ENCODE measurements at places on chromosomes 4 and X. TPM values are rescaled to one million over a fixed set of nuclear protein-coding genes. Genes with fewer than 3 reads are reported as not detected.

The TEX11 gene
- 0.28 TPM for polyA plus RNA-seq

The GPR50 gene
- polyA plus RNA-seq = 0.64 TPM

DNA sequence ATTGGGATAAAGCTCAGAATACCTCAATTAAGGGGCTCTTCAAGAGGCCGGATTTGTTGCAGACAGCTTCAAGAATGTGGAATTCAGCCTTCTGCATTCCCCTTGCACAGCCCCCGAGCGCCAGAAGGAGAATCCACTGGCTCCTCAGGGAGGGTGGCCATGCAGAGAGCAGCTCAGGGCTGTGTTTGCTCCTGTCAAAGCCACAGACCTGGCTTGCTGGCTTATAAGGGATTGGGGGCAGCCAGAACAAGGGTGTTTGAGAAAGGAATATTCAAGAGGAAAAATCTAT, 36.8 kb downstream of the ING2 start:
- peak; percentile 73 for DNase-seq

DNA sequence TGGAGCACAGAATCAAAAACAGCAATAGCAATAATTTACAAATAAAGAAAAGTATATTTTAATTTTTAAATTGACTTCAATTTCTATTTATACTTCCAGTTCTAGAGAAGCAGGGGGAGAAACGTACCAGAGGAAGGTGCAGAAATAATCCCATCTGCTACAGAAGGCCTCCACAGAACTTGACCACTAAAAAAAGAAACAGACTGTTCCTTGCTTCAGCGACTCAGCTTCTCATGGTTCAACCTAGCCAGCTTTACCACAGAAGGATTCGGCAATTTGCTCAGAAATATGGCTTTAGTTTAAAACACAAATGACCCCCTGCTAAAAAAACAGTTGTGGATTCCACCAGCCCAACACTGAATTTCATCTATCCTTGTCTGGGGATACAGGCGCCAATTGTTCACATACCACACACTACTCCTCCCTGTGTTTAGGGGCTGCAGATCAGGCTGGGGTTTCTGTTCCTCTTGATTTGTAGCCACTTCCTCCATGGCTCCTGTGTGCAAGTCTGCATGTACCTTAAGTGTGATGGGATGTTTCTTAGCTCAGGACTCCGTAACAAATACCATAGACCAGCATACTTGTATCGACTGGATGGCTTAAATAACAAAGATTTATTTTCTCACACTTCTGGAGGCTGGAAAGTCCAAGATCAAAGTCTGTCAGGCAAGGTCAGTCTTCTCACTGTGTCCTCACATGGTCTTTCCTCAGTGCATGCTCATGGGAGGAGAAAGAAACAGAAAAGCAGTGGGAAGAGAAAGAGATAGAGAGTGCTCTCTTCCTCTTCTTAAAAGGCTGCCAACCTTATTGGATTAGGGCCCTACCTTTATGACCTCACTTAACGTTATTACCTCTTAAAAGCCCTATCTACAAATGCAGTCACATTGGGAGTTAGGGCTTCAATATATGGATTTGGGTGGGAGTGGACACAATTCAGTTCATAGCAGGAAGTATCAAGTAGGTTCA, 79.1 kb downstream of the AMOT start:
- DNase-seq = no peak

The MAGEA10 gene
- not detected for polyA plus RNA-seq

The OTUD4 gene
- 17.9 TPM for polyA plus RNA-seq

The HSD17B11 gene
- polyA plus RNA-seq = 9.8 TPM

The IQCM gene
- polyA plus RNA-seq = not detected

DNA sequence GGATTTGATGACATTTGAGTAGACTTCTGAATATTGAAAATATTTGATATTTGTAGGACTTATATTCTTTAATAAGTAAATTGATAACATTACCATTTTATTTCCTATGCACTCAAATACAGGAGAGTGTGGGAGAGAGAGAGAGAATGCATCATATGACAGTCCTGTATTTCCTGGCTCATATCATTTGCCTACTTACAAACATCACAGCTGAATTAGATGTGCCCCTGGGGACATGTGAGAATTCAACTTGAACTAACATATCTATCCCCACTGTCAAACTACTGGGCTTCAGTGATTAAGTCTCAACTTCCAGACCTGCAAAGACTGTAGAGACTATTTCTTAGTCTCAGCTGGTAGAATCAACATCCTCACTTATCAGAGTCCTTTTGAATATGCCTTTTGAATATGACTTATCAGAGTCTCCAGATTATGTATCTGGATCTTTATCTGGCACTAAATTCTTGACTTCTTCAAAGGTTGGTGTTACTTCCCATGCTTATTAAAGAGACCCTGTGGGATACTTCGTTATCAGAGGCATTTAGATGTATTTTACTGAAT, 75.5 kb downstream of the PABPC4L start:
- no peak for DNase-seq

GRCh38 chr4:71406459-71406963, 67.7 kb downstream of the SLC4A4 start:
- no peak for DNase-seq

- peak; percentile 29 for DNase-seq
Measured at GRCh38 chrX:155857561-155857960, 23.6 kb upstream of the VAMP7 start.

DNA sequence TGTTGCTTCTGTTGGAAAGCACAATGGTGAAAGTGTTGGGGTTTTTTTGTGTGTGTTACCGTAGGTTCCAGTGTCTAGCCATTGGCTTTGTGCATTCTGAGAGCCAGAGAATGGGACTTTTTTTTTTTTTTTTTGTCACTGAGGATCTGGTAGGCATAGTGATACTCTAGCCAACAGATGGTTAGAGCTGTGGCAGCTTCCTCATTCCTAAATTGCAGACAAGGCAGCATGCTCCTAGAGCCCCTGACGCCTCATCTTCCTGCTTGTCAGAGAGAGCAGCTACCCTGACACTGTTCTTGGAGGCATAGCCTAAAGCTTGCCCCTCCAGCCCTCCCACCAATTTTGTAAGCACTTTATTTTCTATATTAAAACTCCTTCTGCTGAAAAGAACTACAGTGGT, 27.0 kb downstream of the ARHGEF9 start:
- DNase-seq = no peak

The ART3 gene
- 1.1 TPM for polyA plus RNA-seq

DNA sequence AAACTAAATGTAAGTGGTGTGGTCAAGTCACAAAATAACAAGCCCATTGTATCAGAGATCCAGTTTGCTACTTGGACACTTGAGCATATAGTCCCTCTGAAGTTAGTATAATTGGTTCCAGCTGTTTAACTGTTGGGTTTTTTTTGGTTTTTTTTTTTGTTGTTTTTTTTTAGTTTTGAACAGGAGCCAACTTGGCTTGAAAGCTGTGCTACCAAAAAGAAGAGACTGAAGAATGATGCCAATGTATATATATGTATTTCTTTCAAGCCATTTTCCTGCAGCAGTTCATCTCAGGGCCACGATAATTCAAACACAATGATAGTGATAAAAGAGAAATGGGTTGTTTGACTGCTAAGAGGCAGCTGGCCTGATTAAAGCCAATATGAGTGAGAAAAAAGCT, 138.3 kb downstream of the PCDH18 start:
- no peak for DNase-seq

The TSPAN6 gene
- polyA plus RNA-seq = 67.5 TPM

DNA sequence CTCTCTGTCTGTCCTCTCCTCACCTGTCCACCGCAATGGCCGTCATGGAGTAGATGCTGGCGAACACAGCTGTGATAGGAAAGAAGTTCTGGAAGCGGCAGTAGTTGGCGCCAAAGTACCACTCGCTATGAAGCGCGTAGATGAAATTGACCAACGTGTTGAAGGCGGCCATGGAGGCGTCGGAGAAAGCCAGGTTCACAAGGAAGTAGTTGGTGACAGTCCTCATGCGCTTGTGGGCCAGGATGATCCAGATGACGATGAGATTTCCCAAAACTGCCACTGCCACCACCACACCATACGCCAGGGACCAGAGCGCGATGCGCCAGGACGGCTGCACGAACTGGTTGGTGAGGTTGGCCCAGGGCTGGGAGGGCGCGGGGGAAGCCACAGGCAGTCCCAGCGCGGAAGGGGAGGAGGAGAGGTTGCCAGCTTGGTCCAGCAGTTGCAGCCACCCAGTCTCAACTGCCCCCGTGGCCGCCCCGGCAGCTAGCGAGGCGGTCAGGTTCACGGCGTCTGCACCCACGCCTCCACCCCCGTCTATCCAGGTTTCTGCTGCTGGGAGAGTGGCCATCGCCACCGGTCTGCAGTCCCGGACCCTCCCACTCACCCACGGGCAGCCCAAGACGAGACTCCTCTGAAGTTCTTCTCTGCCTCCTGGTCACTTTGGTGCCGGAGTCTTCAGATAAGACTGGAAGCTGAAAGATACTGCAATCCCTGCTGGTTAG, 518 bp downstream of the TACR3 start:
- peak; percentile 73 for DNase-seq

DNA sequence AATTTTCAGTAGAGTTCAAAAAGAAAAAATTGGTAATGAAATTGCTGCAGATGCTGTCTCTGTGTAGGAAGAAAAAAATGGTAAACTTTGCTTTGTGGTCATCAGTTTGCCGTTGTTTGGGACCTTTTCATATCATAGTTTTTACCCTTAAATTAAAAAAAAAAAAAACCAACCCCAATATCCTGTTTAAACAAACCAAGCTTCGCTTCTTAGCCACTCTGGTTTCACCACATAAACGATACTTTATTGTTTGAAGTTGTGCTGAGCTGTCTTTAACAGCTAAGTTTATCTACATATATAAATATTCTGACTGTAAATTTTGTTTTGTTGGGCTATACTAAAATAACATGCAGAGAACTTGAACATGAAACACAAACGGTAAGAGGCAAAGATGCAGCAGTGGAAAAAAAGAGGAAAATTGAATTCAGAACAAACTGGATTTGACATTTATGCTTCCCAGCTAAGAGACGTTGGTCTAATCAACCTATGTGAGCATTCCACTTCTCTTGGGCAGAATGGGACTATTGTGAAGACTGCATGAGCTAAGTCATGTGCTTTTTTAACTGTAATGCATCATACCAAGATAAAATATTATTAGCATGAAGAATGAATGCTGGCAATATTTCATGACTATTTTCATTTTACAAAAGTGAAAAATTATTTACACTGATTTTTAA, 15.7 kb upstream of the H2AZ1 start:
- no peak for DNase-seq

The CCDC149 gene
- 2.2 TPM for polyA plus RNA-seq

DNA sequence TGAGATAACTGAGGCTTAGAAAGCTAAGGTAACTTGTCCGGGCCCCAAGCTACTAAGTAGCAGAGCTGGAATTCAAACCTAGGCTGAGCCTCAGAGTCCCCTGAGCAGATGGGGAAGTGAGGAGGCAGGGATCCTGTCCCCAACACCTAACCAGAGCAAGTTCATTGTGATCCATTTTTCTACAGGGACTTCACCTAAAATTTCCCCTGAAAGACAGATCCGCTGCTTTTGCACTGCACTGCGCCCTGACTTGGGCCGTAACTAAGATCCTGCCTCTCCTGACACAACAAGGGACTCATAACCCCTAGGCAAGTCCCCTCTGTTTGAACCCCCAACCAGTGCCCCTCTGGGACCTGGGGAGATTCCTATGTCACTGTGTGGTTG, 25.6 kb upstream of the MTM1 start:
- no peak for DNase-seq

DNA sequence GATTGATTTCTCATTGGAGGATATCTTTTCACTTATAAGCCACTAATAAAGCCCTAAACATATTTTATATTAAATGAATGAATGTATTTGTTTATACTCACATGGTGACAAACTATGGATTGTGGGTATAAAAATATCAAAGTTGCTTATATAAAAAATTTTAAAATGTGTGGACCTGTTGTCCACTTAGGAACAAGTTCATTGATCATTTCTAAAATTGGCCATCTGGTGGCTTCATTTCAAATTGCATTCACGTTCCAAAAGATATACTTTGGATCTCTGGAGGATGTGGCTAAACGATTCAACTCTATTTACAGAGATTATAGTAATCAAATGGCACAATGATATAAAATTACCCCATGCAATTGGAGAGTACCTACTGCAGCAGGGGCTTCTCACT, 32.5 kb downstream of the FSTL5 start:
- peak; percentile 35 for DNase-seq

- no peak for DNase-seq
Measured at GRCh38 chr4:23613782-23614181, 276.1 kb downstream of the PPARGC1A start.

Data from GM23338 (cell line).